ENCODE measurements at places on chromosomes 5 and 9.

- DNase-seq = no peak
These were observed 139.0 kb downstream of the OLFM1 start for GRCh38 chr9:135226369-135227050.

GRCh38 chr9:126962336-126962735 lies 47.8 kb downstream of the RALGPS1 start:
- no peak for DNase-seq

GRCh38 chr5:14332038-14332631 lies 189.0 kb downstream of the TRIO start:
- DNase-seq = no peak

GRCh38 chr9:77251050-77251449 lies 73.7 kb downstream of the VPS13A start:
- DNase-seq = no peak

- DNase-seq = no peak
These were observed 58.2 kb downstream of the HSD17B3 start for GRCh38 chr9:96243778-96244177.

DNA sequence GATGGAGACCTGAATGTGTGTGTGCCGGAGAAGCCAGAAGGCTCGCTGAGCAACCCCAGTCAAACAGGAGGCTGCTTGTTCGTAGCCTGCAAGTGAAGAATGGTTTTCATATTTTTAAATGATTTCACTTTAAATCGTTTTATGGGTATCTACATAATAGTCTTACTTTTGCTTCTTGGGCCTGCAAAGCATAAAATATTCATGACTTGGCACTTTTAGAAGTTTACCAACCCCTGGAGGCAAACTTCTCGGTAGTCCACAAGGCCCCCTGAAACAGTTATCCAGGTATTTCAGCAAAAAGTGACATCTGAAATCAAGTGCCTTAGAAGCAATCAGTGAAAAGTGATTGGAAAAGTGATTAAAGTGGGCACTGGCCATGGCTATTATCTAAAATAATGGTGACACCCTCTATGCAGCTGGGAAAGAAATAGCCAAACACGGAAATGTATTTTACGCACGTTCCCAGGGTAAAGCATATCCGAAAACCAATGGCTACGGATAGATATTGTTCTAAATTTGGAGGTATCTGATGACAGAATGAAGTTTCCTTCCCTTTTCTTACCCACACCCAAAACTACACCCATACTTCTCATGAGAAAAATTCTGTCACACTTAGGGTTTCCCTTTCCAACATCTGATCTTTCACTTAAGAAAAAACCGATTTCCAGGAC lies 39.0 kb downstream of the RAPGEF1 start:
- DNase-seq = no peak

GRCh38 chr5:139638090-139638735 lies 9.9 kb upstream of the CXXC5 start:
- DNase-seq = no peak
